ENCODE measurements at places on chromosomes 12 and 14.

GRCh38 chr14:48536318-48536717, 860.9 kb upstream of the MDGA2 start:
- DNase-seq = no peak

DNA sequence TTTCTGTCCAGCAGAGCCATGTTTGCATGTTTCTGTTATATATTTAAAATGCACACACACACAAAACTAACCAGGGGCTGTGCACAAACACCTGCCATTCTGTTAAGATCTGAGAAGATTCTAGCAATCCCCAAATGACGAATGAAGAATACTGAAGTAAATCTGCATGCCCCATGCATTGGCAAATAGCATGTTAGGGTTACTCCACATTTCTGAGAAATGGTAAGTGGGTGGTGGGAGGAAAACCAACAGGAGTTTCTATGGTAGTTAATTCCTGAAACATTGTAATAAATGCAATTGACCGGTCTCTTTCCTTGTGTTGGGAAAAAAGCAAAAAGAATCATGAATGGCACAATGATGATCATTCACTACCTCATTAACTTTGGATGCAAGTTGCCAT, 318.0 kb downstream of the BCAT1 start:
- DNase-seq = no peak

GRCh38 chr12:61367281-61367785, 892.9 kb upstream of the USP15 start:
- DNase-seq = no peak

DNA sequence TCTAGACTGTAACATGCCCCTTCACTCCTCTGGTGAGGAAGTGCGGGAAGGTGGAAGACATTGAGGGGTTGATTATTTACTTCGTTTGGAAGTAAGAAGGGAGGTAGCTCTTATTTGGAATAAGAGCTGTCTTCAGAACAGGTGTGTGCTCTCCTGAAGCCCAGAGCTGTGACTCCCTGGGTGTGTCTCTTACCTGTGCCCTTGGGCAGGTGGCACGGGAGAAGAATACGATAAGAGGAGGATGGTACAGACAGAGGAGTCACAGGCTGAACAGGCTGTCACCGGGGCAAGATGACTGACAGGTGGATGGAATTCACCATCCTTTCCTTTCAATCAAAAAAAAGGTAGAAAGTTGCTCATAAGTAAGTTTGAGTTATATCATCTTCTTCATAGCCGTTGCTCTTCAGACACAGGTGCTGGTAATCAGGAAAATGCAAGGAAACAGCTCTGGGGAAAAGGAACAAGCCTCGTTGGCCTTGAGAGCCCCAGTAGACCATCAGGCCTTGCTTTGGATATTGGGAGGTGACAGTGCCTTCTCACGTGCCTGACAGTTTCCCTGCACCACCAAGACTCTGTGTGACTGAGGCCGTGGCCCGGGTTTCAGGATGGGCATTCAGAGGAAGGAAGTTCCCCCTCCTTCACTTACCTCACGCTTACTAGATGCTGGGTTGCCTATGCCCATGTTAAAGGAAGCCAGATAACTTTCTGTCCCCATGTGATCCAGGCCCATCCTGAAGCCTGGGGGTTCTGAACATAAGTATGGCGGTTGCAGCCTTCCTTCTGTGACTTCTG, 120.4 kb downstream of the ETV6 start:
- no peak for DNase-seq

GRCh38 chr12:38872156-38872555, 33.2 kb downstream of the CPNE8 start:
- no peak for DNase-seq

GRCh38 chr12:728781-729180, 23.6 kb upstream of the WNK1 start:
- DNase-seq = no peak

- DNase-seq = no peak
Observed at GRCh38 chr12:38152816-38153736, 163.5 kb upstream of the ALG10B start.

DNA sequence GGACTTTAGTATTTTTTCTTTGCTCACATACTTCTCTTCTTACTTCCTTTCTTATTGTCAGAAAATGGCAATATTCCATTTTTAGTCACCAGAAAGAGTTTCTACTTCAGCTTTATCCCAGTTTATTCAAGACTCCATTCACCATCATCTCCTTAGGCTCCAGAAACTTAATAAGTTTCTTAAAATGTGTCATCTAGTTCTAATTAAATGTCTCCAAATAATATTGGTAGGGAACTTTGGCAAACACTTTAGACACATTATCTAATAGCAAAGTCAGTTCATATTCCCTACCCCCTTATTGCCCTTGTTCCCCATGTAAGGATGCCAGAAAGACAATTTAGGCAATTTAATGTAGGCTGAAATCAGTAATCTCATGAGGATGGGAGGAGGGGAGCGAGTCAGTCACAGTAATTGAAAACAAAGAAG, 15.1 kb downstream of the EPYC start:
- no peak for DNase-seq

GRCh38 chr12:132561427-132562156, 48.8 kb downstream of the LRCOL1 start:
- DNase-seq = peak; percentile 13

DNA sequence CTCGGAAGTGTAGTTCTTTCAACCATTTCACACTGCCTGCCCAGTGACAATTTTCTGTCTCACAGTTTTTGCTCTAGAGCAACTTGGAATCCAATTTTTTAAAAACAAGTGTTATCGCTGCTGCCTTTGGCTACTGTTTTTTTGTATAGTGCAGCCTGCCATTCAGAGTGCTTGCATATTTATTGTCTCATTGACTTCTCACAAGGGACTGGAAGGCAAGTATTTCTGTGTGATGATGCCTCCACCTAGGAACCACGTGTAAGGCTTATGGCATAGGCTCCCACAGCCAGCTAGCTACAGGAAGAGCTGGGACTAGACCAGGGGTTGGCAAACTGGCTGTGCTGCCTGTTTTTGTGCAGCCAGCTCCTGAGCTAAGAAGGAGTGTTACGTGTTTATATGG, 903 bp downstream of the PARPBP start:
- peak; percentile 51 for DNase-seq

DNA sequence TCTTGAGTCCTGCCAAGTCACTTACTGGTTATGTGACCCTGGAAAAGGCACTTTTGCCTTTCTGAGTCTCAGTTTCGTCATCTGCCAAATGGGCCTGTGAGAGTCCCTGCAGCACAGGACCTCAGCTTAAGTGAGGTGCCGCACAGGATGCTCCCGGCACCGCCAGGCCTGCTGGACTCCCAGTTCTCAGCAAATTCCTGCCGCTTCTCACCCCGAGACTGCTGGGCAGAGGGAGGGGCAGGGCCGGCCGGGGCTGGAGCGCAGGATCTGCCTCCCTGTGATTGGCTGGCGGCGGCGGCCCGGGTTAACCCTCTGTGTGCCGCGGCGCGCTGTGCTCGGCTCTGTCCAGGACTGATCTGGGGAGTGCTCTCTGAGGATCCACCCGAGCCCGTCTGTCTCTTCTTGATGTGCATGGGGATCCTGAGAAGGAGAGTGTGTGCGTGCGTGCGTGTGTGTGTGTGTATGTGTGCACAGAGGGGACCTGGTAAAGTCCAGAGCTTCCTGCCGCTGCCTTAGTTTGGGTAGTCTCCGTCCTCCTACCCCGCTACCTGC, 8.6 kb downstream of the SETD1B start:
- DNase-seq = peak; percentile 66

GRCh38 chr14:67569651-67570290, 30.3 kb downstream of the PIGH start:
- no peak for DNase-seq

- peak; percentile 38 for DNase-seq
Observed at GRCh38 chr12:116642106-116642505, 82.9 kb downstream of the MAP1LC3B2 start.

GRCh38 chr12:123713398-123713797, 1.2 kb downstream of the ATP6V0A2 start:
- peak; percentile 17 for DNase-seq

DNA sequence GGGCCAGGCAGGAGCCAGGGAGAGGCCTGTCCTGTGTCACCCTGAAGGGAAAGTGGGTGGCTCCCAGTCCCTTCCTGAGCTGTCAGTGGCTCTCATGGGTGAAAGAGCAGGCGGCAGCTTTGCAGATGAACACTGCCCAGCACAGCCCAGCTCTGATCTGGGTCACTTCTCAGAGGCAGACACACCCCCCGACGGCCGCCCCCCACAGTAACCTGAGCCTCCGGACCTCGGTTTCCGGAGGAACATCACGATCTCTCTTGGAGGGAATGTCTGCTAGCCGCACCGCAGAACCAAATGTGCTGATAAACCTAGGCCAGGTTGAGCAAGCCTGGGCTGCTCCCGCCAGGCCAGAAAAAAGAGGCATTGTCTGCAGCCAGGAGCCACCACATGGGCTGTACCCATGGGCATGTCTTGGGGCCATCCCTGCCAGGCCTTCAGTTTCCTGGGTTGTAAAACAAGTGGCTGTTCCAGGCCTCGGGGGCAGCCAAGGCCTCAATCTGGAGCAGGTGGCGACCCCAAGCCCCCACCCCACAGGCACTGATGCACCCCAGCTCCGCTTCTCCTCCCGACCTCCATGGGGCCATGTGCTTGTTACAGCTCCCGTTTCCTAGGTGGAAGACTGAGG, 57.6 kb downstream of the NCOR2 start:
- peak; percentile 73 for DNase-seq

DNA sequence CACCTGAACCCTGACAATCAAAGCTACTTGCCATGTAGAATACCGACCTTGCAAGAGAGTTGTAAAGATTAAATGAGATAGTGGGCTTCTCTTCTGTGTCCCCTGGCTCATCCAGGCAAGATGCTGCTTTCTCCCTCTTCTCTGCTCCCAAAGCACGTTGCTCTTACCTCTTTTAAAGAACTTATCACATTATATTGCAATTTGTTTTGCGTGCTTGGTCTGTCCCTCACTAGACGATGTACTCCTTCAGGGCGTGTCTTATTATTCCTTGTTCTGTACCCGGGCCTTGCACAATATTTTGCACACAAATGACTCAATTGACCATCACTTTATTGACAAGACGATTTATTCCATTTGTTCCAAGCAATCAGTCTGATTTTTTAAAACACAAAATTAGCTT, 3.3 kb downstream of the DCN start:
- DNase-seq = peak; percentile 84
